ENCODE measurements at places on chromosomes 5 and 9.

- no peak for DNase-seq
These were observed 240.4 kb upstream of the RAI14 start for GRCh38 chr5:34415559-34416198.

DNA sequence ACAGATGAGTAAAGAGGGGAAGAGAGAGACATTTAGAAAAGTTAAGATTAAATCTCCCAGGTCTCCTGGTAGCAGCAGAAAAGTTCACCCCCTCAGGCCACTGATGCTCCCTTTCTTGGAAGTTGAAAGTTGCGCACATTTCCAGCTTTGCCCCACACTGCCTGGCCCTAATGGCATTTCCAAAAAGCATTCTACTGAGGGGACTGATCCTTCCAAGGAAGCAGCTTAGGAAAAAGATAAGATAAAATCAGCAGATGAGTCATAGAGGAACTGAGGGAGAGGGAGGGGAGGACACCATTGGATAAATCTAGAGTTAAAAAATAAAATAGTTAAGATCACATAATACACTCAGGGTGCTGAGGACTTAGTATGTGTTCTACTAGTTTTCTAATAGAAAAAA, 67.6 kb upstream of the SLC12A2 start:
- no peak for DNase-seq

- DNase-seq = no peak
These were observed 46.4 kb downstream of the ERP44 start for GRCh38 chr9:100052375-100052774.

DNA sequence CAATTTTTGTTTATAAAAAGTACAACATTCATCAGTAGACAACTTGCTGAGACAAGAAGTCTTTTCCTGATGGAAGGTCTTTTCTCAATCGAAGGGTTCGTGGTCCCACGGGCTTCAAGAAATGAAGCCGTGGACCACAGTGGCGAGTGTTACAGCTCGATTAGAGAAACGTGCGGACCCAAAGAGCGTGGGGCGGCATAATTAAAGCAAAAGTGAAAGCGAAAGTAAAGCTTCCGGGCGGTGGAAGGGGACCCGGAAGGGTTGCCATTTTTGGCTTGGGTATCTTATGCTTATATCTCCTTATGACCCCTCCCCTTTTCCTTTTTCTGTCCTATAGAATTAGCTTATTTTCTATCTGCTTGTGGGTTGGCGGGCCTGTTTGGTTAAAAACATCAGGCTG, 2309.4 kb upstream of the ACO1 start:
- DNase-seq = no peak

GRCh38 chr5:168086104-168086610, 205.3 kb upstream of the WWC1 start:
- no peak for DNase-seq

GRCh38 chr5:109589986-109590385, 99.7 kb upstream of the MAN2A1 start:
- DNase-seq = no peak

- DNase-seq = peak; percentile 40
These were observed 46.1 kb upstream of the RIC1 start for GRCh38 chr9:5582835-5583195.

DNA sequence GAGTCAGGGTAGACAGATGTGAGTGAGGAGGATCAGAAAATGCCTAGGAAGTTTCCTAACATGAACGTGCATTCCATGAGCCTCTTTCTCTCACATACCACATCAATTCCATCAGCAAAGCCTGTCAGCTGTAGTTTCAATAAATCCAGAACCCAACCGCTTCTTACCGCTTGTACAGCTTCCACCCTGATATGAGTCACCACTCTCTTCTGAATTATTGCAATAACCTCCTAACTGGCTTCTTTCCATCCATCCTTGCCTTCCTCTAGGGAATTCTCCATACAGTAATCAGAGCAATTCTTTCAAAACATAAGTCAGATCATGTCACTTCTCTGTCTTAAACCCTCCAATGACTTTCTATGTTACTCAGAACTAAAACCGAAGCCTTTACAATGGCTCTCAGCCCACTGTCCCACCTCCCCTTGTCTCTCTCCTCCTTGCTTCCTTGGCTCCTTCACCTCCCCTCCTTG, 8.1 kb upstream of the RAD23B start:
- DNase-seq = peak; percentile 31

- no peak for DNase-seq
These were observed 175.8 kb upstream of the GLRA1 start for GRCh38 chr5:152100462-152100861.

GRCh38 chr5:91712718-91713117, 329.6 kb upstream of the ARRDC3 start:
- no peak for DNase-seq

- no peak for DNase-seq
These were observed 84.8 kb downstream of the PCDH1 start for GRCh38 chr5:141793403-141793802.

DNA sequence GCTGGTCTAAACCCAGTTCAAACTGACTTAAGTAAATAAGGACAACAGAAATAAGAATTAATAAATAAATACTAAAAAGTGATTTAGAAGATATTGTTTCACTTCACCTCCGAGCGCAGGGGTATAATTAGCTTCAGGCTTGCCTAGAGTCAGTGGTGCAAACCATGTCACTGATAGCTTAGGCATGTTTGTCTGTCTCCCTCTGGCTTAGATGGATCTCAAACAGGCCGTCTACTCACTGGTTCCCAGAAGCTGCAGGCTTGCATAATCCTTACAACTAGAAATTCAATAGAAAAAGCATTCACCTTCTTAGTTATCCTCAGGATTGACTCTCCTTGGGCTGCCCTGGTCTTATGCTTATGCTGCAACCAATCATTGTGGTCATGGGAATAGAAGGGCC, 629.8 kb upstream of the WWC1 start:
- DNase-seq = no peak

GRCh38 chr5:127994087-127994660, 89.4 kb upstream of the SLC12A2 start:
- no peak for DNase-seq

DNA sequence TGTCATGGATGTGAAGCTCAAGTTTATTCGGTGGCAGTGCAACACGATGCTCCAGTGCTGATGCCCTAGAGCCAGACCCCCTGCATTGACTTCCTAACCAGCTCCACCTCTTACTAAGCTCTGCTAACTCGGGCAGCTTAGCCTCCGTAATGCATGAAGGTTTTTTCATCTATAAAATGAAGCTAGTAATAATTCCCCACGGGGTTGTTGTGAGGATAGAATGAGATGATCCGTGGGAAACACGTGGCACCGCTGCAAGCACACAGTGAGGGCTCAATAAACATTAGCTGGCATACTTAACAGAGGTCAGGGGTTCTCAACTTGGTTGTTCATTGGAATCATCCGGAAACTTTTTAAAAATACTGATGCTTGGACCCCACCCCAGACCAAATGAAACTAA, 6.8 kb downstream of the ENC1 start:
- no peak for DNase-seq

- no peak for DNase-seq
These were observed 38.9 kb downstream of the WNK2 start for GRCh38 chr9:93222890-93223259.

GRCh38 chr5:3214838-3215374, 380.7 kb upstream of the IRX1 start:
- DNase-seq = no peak

DNA sequence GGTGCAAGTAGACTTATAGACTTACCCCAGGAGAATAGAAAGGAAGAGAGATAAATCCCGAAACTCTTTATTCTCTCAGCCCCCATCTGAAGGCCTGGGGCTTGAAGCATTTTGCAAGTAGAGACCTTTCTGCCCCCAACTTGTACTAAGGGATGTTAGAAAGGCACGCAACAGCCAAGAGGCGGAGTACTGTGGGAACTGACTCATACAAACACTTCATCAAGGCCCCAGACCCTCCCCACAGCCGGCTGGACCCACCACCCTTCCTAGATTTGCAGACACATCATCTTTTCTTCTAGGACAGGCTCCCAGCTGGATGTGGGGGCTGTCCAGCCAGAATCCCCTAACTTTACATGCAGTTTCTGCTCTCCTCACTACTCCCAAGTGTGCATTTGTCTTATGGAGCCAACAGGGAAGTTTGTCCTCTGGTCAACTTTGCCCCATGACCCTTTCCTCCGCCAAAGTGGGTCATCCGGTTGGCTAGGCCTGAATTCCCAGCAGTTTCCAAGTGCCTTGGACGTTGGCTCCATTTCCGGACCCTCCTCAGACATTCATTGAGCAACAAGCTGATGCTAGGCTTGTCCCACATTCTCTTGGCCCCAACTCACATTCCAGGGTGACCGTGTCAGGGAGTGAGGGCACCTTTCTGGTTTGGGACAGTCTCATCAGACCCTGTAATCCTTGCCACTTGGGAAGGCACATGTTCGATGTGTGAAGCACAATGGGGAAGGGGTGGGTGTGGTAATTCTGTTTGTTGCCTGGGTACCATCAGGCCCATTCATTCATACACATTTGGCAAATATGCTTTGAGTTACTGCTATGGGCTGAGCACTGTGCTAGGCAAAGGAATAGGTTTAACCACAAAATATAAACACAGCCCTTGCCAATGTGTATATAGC, 64.6 kb downstream of the ABLIM3 start:
- no peak for DNase-seq

- no peak for DNase-seq
These were observed 6.5 kb downstream of the PFN3 start for GRCh38 chr5:177393990-177394389.

- no peak for DNase-seq
These were observed 352.2 kb downstream of the NTRK2 start for GRCh38 chr9:85021686-85022085.

DNA sequence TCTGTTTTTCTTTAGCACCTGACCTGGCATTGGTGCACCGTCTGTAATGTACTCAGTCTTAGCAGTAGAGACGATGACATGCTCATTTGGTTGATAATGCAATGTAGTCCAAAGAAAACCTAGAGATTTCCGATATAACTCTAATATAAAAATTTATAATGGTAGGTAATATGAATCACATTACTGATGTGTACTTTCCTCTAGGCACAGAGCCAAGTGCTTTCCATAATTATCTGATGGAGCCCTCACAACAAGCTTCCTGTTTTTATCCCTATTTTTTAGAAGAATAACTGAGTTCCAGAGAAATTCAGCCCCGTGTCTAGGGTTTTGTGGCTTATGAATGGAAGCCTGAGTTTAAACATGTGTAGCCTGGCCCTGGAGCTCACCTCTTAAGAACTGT, 53.7 kb downstream of the KDM4C start:
- DNase-seq = no peak

DNA sequence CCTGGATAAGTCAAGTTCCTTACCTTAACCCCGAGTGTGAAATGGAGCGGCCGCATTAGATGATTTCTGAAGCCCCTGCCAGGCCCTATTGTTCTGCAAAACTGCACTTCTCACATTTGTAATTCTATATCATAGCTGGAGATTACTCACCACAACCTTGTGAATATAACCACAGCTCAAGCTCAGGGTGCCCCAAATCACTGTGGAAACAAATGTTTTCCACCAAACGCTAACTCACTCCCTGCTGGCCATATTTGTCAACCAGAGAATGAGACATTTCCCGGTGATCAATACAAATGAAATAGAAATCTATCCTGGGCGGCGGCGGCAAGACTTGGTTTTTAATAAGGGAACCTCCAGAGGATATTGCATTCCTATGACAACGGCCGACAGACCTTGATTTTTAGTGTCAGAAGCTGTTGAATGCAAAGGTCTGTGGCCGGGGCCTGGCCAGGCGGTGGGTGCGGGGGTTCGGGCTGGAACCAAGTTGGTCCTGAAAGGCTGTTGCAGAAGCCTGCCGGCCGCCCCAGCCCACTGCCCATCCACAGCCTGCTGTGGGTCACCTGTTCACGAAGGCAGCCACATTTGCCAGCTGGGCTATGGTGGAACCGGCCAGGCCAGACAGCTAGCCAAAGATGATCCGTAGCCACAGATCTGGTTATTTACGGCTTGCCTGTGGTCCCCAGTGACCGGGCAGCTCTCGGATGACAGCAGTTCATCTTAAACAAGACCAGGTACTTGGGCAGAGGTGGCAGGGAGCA, 93.9 kb upstream of the LMX1B start:
- no peak for DNase-seq

GRCh38 chr5:38719916-38720315, 125.9 kb upstream of the OSMR start:
- DNase-seq = no peak

- no peak for DNase-seq
These were observed 170.0 kb upstream of the IRX4 start for GRCh38 chr5:2052687-2053086.

DNA sequence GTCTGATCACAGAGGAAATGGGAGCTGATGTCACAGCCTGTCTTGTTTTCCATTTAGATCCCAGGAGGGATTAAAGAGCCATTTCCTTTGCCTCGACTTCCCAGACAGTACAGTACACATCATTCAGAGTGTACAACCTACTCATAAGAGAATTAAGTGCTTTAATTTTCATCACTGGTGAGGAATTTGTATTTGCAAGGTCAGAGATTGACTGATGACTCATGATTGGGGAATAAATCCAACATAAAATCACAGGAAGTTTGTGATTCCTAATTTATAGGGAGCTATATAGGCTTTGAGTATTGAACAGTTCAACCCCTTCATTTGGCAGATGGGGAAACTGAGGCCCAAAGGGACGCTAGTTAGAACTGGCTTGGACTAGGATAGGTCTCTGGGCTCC, 4.1 kb upstream of the TOMM5 start:
- no peak for DNase-seq

GRCh38 chr5:167940911-167941310, 350.5 kb upstream of the WWC1 start:
- no peak for DNase-seq

DNA sequence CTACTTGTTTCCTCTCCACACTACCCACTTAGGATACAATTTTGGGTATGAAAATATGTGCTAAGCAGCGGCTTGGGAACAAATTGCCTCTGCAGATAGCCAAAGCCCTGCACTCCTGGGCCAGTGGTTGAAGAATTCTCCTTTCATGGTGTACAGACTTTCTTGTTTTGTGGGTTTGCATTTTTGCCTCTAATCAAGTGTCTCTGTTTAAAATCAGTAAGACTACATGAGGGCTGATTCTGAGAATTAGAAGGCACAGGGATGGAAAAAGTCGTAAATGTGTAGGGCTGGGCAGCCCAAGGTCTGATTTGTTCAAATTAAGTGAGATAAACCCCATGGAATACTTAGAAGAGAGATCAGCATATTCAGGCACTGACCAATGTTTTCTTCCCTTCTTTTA, 103.7 kb upstream of the CD180 start:
- DNase-seq = no peak

DNA sequence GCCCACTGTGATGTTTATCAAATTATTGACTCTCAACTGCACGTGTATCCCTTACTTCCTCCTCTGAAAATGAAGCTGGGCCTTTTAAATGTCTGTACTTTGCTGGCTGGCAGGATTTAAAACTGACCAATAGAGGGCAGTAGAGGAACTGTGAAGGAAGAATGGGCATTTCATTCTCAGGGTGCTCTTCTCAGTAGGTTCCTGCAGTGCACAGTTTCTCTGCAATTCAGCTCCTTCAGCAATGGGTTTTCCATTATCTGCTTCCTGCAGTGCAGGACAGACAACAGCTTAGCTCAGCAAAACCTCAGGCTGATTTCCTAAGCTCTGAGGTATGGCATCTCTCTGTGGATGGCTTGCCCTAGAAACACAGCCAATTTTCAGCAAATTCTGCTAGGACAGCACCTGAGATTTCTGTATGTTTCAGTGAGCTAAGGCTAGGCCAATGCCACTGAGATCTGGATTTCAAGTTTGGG, 298.4 kb upstream of the PRDM9 start:
- no peak for DNase-seq

Measured in right hindlimb (tissue), 1 donor.